ENCODE measurements at places on chromosomes 6 and 20.

DNA sequence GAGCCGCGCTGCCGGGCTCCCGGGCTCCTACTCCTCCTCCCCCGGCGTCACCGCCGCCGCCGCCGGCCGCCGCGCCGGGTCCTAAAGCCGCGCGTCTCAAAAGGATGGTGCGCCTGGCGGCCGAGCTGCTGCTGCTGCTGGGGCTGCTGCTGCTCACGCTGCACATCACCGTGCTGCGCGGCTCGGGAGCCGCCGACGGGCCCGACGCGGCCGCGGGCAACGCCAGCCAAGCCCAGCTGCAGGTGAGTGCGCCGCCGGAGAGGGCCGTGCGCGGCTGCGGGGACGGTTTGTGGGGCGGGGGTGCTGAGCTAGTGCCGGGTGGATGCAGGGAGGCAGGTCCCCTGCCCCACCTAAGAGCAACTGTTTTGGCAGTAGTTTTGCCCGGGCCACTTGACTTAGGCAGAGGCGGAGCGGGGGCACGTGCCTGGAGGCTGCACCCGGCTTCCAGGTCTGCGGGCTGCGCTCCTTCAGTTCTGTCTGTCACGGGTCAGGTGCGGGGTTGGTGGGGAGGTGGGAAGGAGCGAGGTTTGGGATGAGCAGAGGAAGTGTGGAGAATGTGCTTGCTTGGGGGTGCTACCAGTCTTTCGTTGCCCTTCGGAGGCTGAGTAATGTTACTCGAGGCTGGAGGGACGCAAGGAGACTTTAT lies 722 bp downstream of the ISM1 start:
- no peaks in the 10 kb centered on the region for H3K27me3 ChIP-seq
- DNase-seq, result peak; percentile 69
- H3K27ac ChIP-seq, result no peak overlapping the region
- no peaks in the 10 kb centered on the region for H3K36me3 ChIP-seq
- peaks cover 6% of the 10 kb centered on the region for H3K4me1 ChIP-seq
- peak overlapping the region; percentile 78 for H3K4me3 ChIP-seq

DNA sequence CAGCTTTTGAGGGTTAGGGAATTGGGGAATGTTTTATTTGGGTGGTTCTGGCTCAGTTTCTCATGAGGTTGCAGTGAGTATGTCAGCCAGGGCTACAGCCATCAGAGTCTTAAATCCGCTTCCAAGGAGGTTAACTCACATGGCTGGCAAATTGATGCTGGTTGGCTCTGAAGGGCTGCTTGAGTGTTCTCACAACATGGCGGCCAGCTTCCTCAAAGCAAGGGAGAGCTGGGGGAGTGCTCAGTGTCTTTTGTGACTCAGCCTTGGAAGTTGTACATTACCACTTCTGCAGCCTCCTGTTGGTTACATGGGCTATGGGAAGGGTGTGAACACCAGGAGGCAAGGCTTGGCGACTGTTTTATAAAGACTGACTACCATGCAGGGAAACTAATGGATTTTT lies 17.8 kb upstream of the PPP1R3G start:
- peaks cover 4% of the 10 kb centered on the region for H3K4me1 ChIP-seq
- no peaks in the 10 kb centered on the region for H3K27me3 ChIP-seq
- no peak for DNase-seq

DNA sequence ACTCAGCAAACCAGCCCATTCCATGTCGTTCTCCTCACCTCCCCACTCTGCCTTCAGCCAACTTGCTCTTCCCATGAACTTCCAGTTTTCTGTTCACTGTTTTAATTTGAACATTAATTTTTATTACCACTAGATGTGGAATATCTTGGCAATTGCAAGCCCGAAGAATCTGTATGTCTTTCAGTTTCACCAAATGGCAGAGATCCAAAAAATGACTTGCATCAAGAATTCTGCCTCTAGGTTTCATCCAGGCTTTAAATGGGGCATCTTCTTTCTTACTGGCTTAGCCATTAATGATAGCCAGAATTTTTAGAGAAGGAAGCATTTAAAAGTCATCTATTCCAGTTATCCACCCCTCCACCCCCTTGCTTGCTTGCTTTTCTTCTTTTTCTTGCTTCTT lies 39.0 kb downstream of the CAP2 start:
- H3K4me1 ChIP-seq, result peaks cover 4% of the 10 kb centered on the region
- H3K27me3 ChIP-seq, result no peaks in the 10 kb centered on the region
- peaks cover 7% of the 10 kb centered on the region for H3K36me3 ChIP-seq
- H3K4me3 ChIP-seq, result no peak overlapping the region
- H3K27ac ChIP-seq, result no peak overlapping the region

DNA sequence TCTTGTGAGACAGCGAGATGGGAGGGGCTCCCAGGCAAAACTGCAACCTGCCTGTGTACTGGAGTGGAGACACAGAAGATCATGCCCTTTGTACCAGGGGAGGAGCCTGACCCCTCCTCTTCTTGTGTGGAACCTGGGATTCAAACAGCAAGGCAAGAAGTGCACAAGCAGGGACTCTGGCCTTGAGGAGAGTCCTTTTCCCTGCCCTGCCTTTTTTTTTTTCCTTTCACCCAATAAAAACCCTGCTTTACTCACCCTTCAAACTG lies 251.8 kb upstream of the OPRM1 start:
- H3K27me3 ChIP-seq, result no peaks in the 10 kb centered on the region
- H3K36me3 ChIP-seq, result no peaks in the 10 kb centered on the region
- DNase-seq, result no peak

- H3K27ac ChIP-seq, result no peak overlapping the region
- no peaks in the 10 kb centered on the region for H3K4me1 ChIP-seq
- no peak for DNase-seq
- H3K36me3 ChIP-seq, result no peaks in the 10 kb centered on the region
- no peak overlapping the region for H3K4me3 ChIP-seq
Observed at GRCh38 chr6:135640449-135641111, 143.0 kb upstream of the AHI1 start.

GRCh38 chr6:71080826-71081225 lies 124.0 kb upstream of the B3GAT2 start:
- no peak for DNase-seq
- H3K4me3 ChIP-seq, result no peak overlapping the region
- H3K36me3 ChIP-seq, result peaks cover 6% of the 10 kb centered on the region
- H3K4me1 ChIP-seq, result peaks cover 6% of the 10 kb centered on the region

GRCh38 chr20:942611-943010 lies 26.5 kb upstream of the ANGPT4 start:
- no peaks in the 10 kb centered on the region for H3K36me3 ChIP-seq
- peaks cover 35% of the 10 kb centered on the region for H3K27me3 ChIP-seq
- no peaks in the 10 kb centered on the region for H3K4me1 ChIP-seq
- no peak for DNase-seq

DNA sequence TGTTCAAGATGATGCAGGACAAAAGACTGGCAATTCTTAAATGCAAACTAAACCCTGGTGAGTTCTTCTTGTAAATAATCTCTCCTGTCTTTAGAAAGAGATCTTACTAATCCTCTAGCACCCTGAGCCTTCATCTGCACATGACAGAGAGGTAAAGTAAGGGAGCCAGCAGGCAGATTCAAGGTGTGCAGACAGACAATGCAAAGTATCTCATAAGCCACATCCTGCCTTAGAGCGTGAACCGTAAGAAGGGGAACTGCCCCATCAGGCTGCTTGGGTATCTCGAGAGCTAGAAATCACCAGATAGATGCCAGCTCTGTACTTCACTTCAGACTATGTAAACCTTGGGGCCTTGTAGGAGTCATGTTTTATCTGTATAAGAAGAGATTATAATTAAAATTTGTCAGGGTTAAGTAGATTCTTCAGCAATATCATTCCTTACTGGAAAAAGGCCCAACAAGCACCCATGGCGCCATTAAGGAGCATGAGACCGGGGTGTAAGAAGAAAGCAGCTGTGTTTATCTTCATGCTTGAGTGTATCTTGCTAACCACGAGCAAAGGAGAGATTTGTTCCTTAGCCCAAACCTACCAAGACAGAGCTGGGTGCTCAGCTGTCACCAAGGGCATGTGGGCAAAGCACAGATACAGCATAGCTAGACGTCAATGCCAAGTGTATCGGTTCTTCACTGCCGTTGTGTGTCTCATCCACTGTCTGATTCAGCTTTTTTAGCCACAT lies 24.4 kb downstream of the CNR1 start:
- H3K27ac ChIP-seq, result no peak overlapping the region
- peaks cover 6% of the 10 kb centered on the region for H3K4me1 ChIP-seq
- no peak overlapping the region for H3K4me3 ChIP-seq
- DNase-seq, result no peak
- no peaks in the 10 kb centered on the region for H3K27me3 ChIP-seq
- H3K36me3 ChIP-seq, result no peaks in the 10 kb centered on the region

GRCh38 chr6:144781836-144782235 lies 496.7 kb downstream of the UTRN start:
- H3K4me3 ChIP-seq, result no peak overlapping the region
- no peak for DNase-seq
- H3K4me1 ChIP-seq, result no peaks in the 10 kb centered on the region
- peaks cover 11% of the 10 kb centered on the region for H3K36me3 ChIP-seq

GRCh38 chr6:128098000-128098581 lies 197.2 kb upstream of the THEMIS start:
- H3K36me3 ChIP-seq, result no peaks in the 10 kb centered on the region
- H3K4me1 ChIP-seq, result no peaks in the 10 kb centered on the region
- no peak overlapping the region for H3K27ac ChIP-seq
- DNase-seq, result peak; percentile 8
- H3K27me3 ChIP-seq, result no peaks in the 10 kb centered on the region
- no peak overlapping the region for H3K4me3 ChIP-seq

- H3K4me3 ChIP-seq, result no peak overlapping the region
- no peak overlapping the region for H3K27ac ChIP-seq
Observed at GRCh38 chr6:37985355-37985754, 165.8 kb downstream of the ZFAND3 start.

DNA sequence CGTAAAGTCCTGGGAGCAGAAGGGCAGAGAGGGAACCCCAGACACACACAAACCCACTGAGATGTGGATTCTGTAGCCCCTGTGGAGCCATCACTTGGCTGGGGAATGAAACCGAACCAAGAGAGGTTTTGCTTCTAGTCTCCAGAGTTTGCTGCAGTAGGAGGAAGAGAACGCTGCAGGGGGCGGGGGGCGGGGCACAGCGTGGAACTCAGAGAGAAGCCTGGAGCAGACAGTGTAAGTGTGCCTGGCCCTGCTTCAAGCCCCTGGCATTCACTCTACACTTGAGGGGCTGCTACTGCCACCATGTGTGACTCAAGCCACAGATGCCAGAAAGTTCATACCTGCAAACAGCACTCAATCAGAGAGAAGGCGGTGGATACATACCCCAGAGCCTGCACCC lies 18.9 kb downstream of the GABRR1 start:
- H3K27ac ChIP-seq, result no peak overlapping the region
- DNase-seq, result no peak
- H3K27me3 ChIP-seq, result peaks cover 27% of the 10 kb centered on the region
- no peaks in the 10 kb centered on the region for H3K4me1 ChIP-seq

DNA sequence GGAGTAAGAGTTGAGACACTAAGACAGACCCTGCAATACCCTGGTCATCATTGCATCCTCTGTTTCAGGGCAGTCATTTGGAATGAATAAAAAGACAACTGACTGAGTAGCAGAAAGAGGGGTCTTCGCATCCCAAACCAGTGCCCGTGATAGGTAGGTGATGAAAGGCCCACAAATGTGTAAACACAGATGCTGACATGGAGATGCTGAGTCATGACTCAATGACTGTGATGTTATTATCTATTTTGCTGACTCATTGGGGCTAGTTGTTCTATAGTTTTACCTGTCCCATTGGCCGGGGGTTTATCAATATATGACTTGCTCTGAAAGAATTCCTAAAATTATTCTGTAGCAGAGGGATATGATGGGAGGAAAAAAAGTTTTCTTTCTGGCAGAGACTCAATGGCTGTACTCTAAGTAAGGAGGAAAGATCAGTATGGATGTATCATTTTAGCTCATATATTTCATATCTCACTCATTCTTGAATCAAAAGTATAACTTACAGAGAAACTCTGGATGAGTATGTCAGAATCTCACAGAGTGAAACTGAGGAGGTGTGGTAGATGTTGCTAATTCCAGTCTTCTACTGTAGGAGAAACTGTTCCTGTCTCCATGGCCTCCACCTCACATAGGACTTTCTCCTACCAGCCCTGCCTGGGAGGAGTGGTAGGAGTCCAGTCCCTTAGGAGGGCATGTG lies 119.9 kb upstream of the PREP start:
- H3K27ac ChIP-seq, result peak overlapping the region; percentile 74
- H3K4me3 ChIP-seq, result no peak overlapping the region
- H3K4me1 ChIP-seq, result peaks cover 5% of the 10 kb centered on the region

- no peak overlapping the region for H3K27ac ChIP-seq
- DNase-seq, result no peak
- no peaks in the 10 kb centered on the region for H3K27me3 ChIP-seq
- no peak overlapping the region for H3K4me3 ChIP-seq
Observed at GRCh38 chr6:134698228-134698627, 251.7 kb downstream of the ALDH8A1 start.

DNA sequence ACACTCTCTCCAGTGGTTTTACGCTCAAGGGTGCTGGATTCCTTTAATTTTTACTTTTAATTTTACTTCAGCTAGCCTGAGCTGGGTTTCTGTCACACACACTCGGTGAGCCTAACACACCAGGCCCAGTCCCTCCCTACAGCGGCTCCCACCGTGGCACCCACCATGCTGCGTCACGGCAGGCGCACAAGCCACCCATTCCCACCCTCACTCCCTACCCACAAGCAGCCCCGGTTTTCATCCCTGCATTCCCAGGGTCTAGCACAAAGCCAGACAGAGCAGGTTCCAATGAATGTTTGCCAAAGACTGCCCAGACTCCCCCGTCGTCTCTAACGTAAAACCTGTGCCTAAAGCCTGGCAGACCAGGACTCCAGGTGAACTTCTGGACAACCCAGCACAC lies 50.3 kb downstream of the MYH7B start:
- H3K4me3 ChIP-seq, result no peak overlapping the region
- no peaks in the 10 kb centered on the region for H3K4me1 ChIP-seq
- H3K27me3 ChIP-seq, result no peaks in the 10 kb centered on the region
- no peak for DNase-seq
- H3K36me3 ChIP-seq, result peaks cover 84% of the 10 kb centered on the region
- no peak overlapping the region for H3K27ac ChIP-seq

- no peaks in the 10 kb centered on the region for H3K4me1 ChIP-seq
- H3K27ac ChIP-seq, result no peak overlapping the region
- no peaks in the 10 kb centered on the region for H3K27me3 ChIP-seq
- DNase-seq, result peak; percentile 3
- H3K4me3 ChIP-seq, result no peak overlapping the region
Observed at GRCh38 chr6:124659427-124659826, 302.8 kb upstream of the RNF217 start.

DNA sequence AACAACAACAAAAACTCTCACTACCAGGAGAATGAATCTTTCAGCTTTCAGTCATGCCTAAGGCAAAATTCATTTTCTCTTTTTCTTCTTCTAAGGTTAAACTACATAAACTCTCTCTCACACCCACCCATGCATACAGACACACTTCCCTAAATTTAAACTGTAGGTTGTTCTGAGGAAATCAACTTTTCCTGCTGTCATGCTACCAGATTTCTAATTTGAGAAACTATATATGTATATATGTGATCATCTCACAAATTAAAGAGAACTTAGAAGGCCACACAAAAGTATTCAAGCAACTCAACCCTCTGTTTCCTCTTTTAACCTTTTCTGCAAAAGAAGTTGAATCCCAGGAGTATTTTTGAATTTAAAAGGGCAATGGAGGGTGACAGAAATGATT lies 532.5 kb downstream of the KIF16B start:
- DNase-seq, result no peak
- no peaks in the 10 kb centered on the region for H3K27me3 ChIP-seq
- no peak overlapping the region for H3K4me3 ChIP-seq
- H3K4me1 ChIP-seq, result no peaks in the 10 kb centered on the region
- no peaks in the 10 kb centered on the region for H3K36me3 ChIP-seq
- H3K27ac ChIP-seq, result no peak overlapping the region

- no peak overlapping the region for H3K27ac ChIP-seq
- no peaks in the 10 kb centered on the region for H3K4me1 ChIP-seq
- DNase-seq, result no peak
- H3K36me3 ChIP-seq, result no peaks in the 10 kb centered on the region
Observed at GRCh38 chr20:21670126-21670525, 35.3 kb upstream of the PAX1 start.

- no peaks in the 10 kb centered on the region for H3K27me3 ChIP-seq
- H3K4me1 ChIP-seq, result peaks cover 58% of the 10 kb centered on the region
- no peak for DNase-seq
- H3K4me3 ChIP-seq, result no peak overlapping the region
Observed at GRCh38 chr6:137162692-137163306, 10.6 kb downstream of the IL22RA2 start.

Data from MCF 10A (cell line).